ENCODE measurements at places on chromosomes 2 and 18.
A peak's percentile ranks its signal among the peaks of the same experiment; 100 is the strongest.

- no peak for DNase-seq
Measured at GRCh38 chr18:24491927-24492834, 31.7 kb downstream of the HRH4 start.

GRCh38 chr2:25551316-25551715, 122.1 kb downstream of the DTNB start:
- no peak for DNase-seq

DNA sequence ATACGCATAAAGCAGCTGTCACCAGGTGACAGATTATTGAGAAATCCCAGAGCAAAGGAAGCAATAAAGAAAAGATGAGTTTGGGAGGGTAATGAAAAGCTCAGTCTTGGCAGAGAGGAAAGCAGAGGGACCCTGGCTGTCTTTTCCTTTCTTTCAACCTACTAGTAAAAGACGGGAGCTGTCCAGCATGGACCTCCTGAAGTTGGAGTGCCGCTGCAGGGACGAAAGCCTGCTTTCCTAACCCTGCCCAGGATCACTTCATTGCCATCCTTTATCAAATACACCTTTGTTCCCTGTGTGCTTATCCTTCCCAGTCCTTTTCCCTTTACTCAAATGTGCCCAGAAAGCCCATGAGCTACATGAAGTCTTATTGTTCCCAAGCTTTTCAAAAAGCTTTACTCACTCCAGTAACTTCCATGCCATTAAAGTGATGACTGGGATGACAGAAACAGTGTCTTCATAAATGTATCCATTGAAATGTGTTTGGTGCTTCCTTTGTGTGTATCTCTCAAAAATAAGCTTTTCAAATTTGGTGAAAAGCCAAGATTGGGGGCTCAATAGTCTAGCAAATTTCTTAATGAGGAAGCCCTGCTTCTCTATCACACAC, 3.7 kb upstream of the SPR start:
- peak; percentile 35 for DNase-seq

DNA sequence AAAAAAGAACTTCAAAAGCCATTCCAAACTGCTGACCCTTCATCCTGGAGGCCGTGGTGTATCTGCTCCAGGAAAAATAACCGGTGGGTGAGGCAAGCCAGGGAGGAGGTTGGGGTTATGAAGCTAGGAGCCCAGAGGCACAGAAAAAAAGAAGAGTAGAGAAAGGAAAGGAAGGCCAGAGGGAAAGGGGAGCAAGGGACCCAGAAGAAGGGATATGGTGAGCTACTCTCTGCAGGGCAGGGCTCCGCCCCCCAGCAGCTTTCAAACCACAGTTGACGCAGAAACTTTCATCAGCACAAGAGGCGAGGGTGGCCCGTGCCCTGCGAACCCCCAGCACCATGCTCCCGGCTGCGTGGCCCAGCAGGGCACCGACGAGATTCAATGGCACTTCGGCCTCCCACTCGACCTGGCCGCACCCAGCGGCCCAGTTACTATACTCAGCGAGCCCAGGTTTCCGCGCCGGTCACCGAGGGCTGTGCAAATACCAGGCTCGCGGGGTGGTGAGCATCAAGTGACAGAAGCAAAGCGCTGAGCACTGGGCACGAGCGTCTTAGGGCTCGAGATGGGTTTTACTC, 665 bp downstream of the MCM6 start:
- peak; percentile 26 for DNase-seq

DNA sequence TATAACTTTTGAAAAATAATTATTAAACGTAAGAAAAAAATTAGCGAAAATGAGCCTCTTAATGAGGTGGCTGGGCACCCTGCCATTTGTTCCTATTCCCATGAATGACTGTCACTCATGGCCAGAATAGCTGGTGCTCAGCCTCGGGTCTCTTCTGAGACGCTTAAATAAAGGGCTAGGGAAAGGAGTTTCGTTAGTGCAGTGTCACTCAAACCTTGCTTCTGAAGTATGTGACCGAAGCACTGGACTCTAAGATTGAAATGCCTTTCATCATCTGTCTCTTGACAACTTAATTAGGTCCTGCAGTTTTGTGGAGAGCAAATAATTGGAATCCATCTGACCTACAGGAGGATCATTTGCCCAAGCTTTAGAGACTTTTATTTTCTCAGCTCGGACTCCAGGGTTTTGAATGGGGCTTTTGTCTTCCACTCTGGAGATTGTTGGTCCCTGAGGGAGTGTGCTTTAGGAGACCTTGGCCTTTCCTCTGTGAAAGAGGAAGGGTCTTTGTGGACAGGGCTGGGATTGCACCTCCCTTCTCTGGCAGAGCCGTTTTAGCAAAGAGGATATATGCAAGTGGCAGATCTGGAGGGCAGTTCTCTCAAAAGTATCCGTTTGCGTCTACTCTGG, 42.3 kb upstream of the FHOD3 start:
- DNase-seq, result no peak

GRCh38 chr2:74384051-74384450, 3.9 kb upstream of the DCTN1 start:
- DNase-seq, result no peak

GRCh38 chr2:133025004-133025403, 355.0 kb upstream of the LYPD1 start:
- DNase-seq, result no peak

GRCh38 chr2:128776461-128777195, 458.0 kb upstream of the HS6ST1 start:
- DNase-seq, result no peak

DNA sequence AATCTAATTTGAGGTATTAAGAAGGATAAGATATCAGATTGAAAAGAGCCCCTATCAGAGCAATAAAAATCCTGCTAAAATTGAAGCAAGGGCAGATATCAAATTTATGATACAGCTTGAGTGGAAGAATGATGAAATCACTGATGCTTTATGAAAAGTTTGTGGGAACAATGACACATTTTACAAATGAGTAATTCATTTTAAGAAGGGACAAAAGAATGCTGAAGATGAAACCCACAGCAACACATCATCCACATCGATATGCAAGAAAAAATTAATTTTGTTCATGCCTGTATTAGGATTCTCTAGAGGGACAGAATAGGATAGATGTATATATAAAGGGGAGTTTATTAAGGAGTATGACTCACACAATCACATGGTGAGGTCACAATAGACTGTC, 355.6 kb upstream of the GYPC start:
- DNase-seq, result no peak

- DNase-seq, result no peak
Measured at GRCh38 chr2:156472686-156473085, 36.5 kb downstream of the GPD2 start.

GRCh38 chr2:171044416-171044815, 115.4 kb downstream of the GORASP2 start:
- DNase-seq, result no peak

GRCh38 chr2:227204452-227204851, 40.0 kb downstream of the COL4A3 start:
- DNase-seq, result no peak

DNA sequence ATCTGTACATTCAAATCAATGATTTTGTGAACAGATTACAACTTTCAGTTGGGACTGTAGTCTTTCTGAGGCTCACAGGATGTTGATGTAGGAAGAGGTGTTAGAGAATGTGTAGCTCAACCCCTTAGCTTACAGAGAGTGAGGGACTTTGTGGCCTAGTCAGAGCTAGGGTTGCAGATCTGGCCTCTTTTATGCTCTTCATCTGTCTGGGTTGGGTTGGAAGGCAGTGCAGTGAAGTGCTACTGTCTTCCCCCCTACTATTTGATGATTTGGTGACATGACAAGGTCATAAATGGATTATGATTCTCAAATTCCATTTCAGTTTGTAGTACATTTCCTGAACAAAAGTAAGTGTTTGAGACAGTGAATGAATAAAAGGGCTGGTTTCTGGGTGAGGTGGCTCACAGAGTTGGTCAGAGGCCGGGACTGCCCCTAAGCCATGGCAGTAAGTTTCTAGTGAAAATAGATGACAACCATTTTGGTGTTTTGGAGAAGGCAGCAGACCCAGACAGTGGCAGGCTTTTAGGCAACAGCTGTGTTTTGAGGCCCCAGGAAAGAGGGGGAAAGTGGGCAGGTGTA, 21.6 kb downstream of the MAP4K4 start:
- DNase-seq, result no peak

DNA sequence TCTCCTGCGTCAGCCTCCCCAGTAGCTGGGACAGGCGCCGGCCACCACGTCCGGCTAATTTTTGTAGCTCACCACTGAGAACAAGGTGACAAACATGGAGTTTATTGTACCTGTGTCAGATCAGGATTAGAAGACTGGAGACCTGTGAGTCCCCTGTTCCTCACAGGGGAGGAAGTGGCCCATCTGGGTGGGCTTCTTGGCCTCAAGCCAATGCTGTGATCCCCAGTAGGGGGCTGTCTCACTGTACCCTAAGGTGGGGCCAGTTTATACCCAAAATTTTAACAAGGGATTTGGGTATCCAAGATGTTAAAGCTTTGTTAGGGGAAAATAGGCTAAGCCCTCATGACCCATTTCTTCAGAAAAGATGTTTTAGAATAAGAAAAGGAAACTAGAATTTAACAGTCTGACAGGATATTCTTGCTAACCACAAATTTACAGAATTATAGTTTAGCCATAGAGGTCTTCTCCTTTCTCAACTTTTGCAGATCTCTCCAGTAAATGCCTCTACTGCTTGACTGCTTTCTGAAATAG, 16.3 kb downstream of the PCBP1 start:
- DNase-seq, result no peak

GRCh38 chr2:207341112-207341750, 175.5 kb upstream of the KLF7 start:
- DNase-seq, result no peak

DNA sequence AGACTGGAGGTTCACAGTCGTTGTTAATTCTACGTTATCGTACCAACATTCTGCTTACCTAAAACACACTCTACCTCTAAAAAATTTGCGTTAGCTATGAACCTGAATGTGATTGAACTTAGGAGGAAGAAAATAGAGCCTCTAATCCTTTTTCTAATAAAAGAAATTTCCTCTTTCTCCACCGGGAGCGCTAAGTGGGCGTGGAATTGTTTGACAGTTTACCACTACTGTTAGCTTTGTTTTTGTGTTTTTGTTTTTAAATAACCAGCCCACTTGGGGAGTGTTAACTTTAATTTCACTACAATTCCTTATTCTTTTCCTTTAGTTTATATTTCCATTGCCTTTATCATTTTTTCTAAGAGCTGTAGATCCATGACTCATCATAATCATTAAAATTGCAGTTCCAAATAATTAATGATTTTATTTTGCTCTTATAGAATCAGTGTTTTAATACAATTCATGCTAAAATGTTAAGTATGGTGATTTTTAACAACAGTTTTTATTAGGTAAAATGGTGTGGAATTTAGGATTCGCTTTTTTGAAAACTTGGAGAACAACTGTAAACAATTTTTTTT, 55.0 kb upstream of the ITM2C start:
- no peak for DNase-seq

DNA sequence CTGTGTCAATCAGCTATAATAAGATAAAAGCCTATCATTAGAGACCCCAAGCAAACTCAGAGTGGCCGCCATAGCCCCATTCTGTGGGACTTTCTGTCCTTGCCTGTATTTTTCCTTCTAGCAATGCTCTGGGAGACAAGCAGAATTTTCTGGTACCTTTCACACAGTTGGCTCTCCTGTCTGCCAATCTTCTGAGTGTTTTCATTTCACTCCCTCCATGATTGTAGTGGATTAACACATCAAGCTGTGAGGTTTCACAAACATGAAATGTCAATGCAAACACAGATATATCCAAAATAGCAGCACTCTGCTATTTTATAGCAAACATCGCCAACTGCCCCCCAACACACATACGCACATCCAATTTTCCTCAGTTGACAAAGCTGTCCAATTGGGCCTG, 64.9 kb downstream of the C1D start:
- no peak for DNase-seq

DNA sequence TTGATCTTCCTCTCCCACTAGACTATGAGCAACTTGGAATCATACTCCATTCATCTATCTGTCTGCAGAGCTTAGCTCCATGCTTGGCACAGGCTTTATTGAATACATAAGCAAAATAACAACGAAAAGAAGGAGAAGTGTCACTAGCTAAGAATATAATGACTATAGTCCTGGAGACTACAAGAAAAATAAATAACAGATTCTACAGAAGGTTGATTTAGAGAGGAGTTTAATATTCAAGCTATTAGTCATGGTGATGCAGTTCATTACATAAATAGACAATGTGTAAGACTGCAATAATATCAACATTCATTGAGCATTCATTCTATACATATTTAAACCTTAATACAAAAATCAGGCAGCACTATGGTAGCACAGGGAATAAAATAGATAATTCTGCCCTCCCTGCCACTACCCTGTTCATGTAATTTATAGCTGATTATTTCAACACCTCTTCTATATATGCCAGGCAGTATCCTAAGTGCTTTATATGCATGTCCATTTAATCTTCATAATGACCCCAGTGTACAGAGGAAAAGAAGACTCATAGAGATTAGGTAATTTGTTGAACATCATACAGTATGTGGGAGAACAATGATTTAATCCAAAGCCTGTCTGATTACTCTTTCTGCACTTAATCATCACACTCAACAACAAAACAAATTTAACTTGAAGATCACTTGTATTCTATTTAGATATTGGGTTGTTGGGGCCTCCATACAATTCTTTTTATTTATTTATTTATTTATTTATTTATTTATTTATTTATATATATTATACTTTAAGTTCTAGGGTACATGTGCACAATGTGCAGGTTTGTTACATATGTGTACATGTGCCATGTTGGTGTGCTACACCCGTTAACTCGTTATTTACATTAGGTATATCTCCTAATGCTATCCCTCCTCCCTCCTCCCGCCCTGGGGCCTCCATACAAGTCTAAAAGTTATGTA, 165.3 kb downstream of the RNF152 start:
- no peak for DNase-seq

DNA sequence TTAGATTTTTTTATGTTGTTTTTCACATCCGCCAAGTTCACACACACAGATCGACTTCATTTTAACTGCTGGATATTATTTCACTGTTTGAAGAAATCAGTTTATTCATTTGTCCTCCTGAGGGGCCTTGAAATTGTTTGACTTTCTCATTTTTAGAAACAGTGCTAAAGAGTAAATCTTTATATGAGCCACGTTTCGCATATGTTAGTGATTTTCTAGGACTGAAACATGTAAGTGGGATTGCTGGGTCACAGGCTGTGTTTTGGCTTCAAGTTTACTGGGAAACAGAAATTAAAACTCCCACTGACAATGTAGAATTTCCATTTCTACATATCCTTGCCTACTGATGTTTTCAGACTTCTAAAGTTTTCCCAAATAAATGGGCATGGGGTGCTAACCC, 363.8 kb downstream of the NCKAP5 start:
- DNase-seq, result no peak

- DNase-seq, result no peak
Measured at GRCh38 chr18:41853280-41853679, 101.8 kb upstream of the PIK3C3 start.

- no peak for DNase-seq
Measured at GRCh38 chr2:216024779-216025336, 11.5 kb upstream of the MREG start.

- DNase-seq, result no peak
Measured at GRCh38 chr2:169324581-169325260, 37.6 kb downstream of the LRP2 start.

GRCh38 chr2:71587509-71588073, 134.2 kb downstream of the DYSF start:
- no peak for DNase-seq
